COR-L47 (cell line): ENCODE measurements at places on chromosomes 2 and 18.
A peak's percentile ranks its signal among the peaks of the same experiment; 100 is the strongest.

DNA sequence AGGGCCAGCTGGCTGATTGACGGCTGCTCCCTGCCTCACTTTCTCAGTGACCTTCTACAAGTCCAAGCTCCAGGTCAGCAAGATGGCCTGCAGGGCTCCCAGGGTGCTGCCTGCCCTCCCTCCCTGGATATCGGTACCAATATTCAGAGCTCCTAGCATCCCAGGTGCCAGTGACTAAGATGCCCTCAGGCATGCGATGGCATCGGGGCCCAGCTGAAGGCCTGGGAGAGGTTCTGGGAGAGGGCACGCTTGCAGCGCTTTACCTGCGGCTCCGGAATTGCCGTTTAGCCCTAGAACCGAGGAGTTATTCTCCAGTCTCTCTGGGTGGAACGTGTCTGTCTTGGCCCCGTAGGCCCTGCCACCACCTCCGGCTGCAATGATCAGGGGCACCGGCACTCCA is 116.8 kb downstream of the CLIP4 start:
- DNase-seq = no peak

DNA sequence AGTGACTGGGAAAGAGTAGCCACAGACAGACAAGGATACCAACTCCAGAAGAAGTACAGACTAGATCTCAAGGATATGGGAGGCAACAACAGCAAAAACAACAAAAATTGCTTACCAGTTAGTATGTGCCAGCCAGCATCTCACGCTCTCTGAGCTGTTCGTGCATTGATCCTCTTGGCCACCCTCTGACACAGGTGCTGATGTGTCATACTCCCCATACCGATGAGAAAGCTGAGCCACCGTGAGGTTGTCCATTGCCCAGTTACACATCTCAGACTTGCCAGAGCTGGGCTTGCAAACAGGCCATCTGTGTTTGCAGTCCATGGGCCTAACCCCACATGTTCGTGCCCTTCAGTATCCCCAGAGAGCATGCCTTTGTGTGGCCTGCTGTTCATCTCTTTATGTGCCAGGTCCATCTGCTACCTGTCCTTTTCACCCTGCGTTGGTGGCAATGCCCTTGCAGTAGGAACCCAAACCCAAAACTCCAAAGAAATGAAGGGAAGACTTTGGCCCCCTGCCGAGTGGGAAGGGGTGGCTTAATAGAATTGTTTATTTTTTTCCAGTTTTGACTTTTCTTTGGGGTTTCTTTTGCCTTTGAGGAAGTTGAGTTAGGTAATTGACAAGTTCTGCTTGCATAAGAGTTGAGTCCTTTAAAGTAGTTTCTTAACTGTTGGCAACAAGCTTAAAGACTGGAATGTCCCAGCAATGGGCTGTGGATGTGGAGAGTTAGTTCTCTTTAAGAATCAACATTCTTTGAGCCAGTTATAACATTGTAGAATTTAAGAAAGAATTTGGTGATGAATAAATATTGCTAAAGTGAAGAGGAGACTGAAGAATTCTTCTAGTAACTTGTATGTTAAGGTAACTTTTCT is 46.7 kb downstream of the LYPD6B start:
- no peak for DNase-seq

DNA sequence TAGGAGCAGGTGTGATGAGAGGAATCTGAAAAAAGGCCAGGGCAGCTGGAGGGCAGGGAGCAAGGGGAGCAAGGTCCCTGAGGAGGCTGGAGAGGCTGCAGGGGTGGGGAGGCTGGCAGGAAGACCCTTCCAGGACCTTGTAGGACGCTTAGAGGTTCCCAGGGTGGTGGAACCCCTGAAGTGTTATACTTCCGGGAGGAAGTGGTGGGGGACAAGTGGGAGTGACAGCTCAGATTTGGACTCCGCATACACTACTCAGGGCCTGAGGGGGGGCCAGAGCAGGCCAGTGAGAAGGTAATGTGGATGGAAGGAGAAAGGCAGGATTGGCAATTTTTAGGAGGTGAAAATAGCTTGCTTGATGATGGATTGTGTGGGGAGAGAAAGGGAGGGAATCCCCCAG is 1.9 kb upstream of the NCAPH start:
- no peak for DNase-seq

DNA sequence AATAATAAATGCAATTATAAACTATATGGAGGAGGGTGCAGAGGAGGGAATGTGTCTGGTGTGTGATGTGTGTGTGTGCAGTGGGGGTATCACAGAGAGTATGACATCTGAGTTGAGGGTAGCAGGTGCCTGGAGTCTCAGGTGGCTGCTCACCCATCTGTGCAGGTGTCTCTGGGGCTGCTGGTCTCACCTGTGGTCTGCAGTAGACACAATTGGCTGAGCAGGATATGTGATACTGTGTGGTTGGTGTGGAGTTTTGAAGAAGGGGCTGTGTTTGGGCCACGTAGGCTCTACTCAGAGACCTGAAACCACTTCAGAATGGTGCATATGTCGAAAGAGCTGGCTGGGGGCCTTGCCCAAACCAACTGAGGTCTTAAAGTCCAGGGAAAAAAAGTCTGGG is 17.0 kb downstream of the FABP1 start:
- no peak for DNase-seq

DNA sequence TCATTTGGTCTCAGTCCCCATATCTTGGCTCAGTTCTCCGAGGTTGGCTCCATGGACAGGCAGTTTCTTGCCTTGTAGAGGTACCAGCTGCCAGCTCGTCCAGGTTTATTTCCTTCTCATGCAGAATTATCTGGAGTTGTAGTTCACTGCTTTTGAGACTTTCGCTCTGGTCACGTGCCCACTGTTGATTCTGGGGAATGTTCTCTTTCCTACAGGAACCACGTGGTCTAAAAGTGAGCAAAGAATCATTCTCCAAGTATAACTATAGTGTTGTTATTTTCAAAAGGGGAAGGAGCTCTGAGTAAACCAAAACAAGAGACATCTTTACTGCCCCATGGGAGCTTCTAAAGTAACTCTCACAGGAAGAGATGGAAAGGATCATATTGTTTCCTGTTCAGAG is 41.2 kb upstream of the RAB27B start:
- no peak for DNase-seq

DNA sequence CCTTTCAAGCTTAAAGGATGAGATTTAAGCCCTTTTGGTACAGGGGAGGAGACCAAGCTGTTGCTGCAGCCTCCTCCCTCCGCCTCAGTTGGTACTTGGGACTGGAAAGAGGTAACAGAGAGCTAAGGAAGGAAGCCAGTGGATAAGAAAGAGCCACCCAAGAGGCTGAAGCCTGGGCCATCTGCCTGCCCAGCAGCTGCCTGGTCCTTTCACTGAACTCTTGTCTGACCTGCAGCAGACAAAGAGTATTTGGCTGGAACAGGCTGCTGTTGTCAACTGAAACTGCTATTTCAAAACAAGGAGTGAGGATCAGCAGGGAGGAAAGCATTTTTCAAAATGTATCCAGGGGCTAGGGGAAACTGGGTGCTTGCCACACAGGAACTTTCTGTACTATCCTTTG is 30.3 kb downstream of the TNS1 start:
- DNase-seq = no peak

DNA sequence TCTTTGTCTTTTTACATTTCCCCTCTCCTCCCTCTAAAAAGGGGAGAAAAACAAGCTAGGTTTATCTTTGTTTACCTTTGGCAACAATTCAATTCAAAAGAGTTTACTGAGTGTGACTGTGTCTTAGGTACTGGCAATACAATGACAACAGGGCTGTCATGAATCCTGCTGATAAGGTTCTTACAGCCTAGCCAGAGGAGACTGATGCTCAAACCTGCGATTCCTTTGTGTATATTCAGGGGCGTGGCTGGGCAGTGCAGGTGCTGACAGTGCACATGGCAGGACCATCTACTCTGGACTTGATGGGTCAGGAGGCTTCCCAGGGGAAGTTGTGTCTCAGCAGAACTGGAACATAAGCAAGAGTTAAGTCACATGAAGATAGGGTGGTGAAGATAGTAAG is 23.2 kb upstream of the TTN start:
- DNase-seq = peak; percentile 45

DNA sequence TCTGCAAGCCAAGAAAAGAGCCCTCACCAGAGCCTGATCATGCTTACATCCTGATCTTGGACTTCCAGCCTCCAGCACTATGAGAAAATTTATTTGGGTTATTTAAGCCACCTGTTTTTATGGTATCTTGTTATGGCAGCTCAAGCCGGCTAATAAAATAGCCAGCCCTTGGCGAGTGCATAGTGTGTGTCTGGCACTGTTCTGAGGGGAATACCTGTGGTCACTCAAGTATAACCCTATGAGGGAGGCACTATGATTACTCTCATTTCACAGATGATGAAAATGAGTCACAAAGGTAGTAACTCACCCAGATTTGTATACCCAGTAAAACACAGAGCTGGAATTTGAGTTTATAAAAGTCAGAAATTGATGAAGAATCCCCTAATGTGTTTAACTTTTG is 556.9 kb upstream of the SETBP1 start:
- DNase-seq = no peak

DNA sequence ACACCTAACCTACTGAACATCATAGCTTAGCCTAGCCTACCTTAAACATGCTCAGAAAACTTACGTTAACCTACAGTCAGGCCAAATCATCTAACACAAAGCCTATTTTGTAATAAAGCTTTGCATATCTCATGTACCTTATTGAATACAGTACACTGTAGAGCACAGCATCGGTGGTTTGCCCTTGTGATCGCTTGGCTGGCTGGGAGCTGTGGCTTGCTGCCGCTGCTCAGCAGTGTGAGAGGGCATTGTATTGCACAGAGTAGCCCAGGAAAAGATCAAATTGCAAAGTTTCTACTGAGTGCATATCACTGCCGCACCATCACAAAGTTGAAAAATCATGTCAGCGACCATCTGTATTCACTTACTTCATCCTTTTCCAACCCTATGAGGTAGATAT is 62.3 kb upstream of the NCK2 start:
- no peak for DNase-seq

DNA sequence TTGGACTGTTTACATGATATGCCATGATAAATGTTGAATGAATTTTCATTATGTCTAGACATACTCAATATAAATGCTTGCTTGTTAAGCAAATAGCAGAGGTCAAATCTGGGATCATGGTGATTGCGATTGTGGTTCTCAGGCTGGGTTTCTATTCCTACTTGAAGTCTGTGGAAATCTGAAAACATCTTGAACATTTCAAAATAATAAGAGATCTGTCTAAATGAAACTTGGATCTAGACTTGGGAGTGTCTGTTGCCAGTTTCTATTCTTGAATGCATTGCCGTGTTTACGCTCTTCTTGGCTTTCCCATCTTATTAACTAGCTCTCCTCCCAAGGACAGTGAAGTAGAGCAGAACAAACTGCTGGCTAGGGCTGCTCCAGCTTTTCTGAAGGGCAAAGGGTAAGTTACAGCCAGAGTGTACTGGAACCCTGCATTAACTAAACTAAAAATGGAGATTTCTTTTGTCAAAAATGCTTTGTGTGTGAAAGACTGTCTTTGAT is 127.7 kb downstream of the DTNA start:
- no peak for DNase-seq

GRCh38 chr2:3010001-3010400 is 367.6 kb downstream of the EIPR1 start:
- no peak for DNase-seq

GRCh38 chr2:56831780-56832179 is 648.0 kb downstream of the CCDC85A start:
- no peak for DNase-seq

DNA sequence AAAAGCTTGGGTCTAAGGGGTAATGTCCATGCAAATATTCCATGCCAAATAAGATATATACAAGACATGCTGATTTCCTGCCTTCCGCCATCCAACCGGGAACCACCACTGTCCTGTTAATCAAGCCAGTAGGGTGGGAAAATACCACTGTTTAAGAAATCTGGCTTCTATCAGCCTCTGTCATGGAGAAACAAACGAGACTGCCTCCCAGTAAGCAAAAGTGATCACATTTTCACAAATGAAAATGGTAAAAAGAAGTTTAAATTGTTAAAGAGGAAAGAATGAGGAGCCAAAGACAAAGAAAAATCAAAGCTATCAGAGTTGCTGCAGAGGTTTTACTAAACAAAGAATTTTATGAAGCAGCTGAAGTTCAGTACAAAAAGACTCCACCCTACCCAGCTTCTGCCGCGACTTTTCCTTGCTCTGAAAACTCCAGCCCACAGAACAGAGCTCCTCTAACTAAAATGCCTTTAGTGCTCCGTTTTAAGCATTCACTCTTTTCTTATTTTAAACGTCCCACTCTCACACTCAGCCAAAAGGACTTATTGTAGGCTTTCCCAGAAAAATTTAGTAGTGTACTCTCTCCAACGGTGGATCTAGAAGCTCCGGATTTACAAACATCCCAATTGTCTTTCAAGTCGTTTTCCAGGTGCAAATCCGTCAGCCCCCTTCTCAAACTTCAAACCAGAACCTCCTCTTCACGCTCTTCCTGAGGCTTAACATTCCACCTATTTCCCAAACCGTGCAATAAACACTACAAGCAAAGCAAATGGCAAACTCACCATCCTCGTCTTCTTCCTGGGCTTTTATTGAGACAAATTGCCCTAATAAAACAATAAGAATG is 613 bp downstream of the COL5A2 start:
- DNase-seq = no peak

DNA sequence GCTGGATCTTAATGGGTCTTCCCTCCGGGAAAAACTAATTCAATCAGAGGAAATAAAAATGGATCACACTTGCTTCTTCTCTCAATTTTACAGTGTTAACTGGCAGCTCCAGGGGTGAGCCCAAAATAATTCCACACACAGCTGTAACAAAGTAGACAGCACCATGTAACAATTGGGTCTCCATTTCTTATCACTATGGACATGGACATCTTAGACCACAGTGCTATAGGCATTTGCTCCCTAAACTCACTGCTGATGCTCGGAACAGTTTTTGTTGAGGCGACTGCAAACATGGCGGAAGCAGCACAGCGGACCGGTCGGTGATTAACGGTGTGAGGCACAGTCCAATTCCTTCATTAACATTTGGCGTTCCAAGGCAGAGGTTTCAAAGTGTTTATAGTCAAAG is 144.7 kb upstream of the NCK2 start:
- no peak for DNase-seq

DNA sequence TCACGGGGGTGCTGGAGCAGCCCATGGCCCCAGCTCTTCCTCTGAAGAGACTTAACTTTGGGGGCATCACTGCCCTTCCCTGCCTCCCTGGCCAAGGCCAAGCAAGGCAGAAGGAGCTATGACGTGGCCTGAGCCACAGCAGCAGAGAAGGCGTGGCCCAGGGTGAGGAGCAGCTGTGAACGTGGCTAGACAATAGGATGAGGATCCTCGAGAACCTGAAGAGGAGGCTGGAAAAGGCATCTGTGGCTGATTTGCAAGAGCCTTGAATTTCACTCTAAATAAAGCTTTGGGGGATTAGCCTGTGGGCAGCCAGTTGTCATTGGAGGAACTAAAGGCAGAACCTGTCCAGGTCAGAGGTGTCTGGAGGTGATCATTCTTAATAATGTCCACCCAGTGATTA is 652.9 kb upstream of the ID2 start:
- no peak for DNase-seq
